ENCODE measurements at places on chromosomes 6 and 20. TPM values are rescaled to one million over a fixed set of nuclear protein-coding genes. Genes with fewer than 3 reads are reported as not detected.
A peak's percentile ranks its signal among the peaks of the same experiment; 100 is the strongest.

GRCh38 chr6:41586252-41587007 is 40.2 kb downstream of the FOXP4 start:
- no peak for DNase-seq

DNA sequence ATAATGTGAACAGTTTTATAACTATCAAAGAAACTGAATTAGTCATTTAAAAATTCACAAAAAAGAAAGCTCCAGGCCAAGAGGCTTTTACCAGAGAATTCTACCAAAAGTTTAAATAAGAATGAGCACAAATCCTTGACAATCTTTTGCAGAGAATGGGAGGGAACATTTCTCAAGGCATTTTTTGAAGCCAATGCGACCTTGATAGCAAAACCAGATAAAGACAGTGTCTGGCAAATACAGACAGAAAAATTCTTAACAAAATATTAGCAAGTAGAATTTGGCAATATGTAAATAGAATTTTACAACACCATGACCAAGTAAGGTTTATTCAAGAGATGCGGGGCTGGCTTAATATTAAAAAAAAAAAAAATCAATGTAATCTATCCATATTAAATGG is 41.7 kb downstream of the RNF24 start:
- DNase-seq = peak; percentile 32

DNA sequence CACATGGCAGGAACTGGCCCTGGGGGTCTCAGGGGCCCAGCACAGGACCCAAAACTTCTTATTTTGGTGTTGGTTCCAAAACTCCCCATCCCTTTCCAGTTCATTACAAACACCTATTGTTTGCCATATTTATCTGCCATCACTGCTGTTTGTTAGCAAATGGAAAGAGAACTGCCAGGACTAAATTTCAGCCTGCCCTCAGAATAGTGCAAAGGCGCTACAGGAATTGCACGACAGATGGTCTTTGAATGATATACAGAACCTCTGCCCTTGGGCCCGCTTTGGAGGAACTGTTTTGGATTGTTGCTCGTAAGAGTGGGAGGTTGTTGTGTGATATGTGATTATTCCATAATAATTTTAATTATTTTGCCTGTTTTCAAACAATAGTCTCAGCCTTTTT is 199.0 kb upstream of the FBXL4 start:
- DNase-seq = no peak

GRCh38 chr20:45779011-45779915 is 12.4 kb downstream of the WFDC3 start:
- peak; percentile 96 for DNase-seq

GRCh38 chr20:57993716-57994431 is 234.6 kb downstream of the ANKRD60 start:
- peak; percentile 75 for DNase-seq

- DNase-seq = no peak
Measured at GRCh38 chr6:167700199-167700598, 126.5 kb upstream of the AFDN start.

DNA sequence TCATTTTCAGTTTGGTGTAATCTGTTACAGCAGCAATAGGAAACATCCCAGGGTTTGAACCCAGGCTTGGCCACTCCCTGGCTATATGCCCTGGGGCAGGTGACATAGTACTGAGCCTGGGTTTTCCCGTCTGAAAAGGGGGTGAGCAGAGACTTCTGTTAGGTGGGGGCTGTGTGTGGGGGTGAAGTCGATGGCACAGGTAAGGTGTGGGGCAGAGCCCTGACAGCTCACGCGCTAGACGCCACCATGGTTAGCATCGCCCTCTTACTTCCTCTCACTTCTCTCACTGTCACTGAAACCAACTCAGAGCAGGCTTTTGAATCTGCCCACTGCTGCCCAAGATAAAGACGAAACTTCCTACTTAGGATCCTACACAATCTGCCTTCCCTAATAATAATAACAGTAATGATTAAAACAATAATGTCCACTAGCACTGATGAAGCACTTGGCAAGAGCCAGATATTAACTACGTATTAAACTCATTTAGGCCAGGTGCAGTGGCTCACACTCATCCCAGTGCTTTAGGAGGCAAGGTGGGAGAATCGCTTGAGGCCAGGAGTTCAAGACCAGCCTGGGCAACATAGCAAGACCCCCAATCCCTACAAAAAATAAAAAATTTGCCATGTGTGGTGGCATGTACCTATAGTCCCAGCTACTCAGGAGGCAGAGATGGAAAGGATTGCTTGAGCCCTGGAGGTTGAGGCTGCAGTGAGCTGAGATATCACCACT is 117.9 kb upstream of the PTPN1 start:
- DNase-seq = no peak

Gene OPN5
- polyA plus RNA-seq = 0.28 TPM

Gene RBCK1
- 59.2 TPM for polyA plus RNA-seq

Gene CST7
- polyA plus RNA-seq = 1.0 TPM

Gene TTK
- 7.0 TPM for polyA plus RNA-seq

Gene GNAS-AS1
- polyA plus RNA-seq = 2.7 TPM

Measured in muscle of leg (tissue), 16 donors.